Right lung (tissue), 10 donors: ENCODE measurements at places on chromosomes 7 and 10.

- peak; percentile 4 for DNase-seq
Measured at GRCh38 chr10:70087616-70088307, 35.1 kb downstream of the MACROH2A2 start.

- DNase-seq: no peak
Measured at GRCh38 chr7:29883462-29884398, 77.4 kb downstream of the WIPF3 start.

GRCh38 chr10:47137311-47137851 lies 162.6 kb upstream of the GDF10 start:
- DNase-seq: no peak

GRCh38 chr7:116691664-116692063 lies 19.7 kb downstream of the MET start:
- DNase-seq: no peak
